ENCODE measurements at places on chromosomes 5 and 9.

DNA sequence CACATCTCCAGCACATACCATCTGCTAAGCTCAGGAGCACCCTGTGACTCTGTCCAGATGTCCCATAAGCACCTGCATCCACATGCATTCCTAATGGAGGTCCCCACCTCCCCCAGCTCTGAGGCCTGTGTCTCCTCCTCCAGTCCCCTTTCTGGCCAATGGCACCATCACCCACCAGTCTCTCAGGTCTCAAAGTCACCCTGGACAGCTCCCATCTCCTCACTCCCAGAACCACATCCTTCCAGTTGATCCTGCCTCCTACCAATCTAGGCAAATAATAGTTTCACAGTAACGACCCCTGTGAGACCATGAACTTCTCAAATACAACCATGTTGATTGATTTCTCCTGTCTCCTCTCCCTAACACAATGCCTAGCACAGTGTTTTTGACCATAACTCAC is 40.1 kb downstream of the GGTA1 start:
- no peak for DNase-seq
- H3K4me3 ChIP-seq: no peak overlapping the region
- H3K27ac ChIP-seq: no peak overlapping the region
- no peaks in the 10 kb centered on the region for H3K36me3 ChIP-seq

GRCh38 chr5:41788941-41789368 is 81.3 kb downstream of the OXCT1 start:
- DNase-seq: no peak
- no peak overlapping the region for H3K4me3 ChIP-seq
- no peaks in the 10 kb centered on the region for H3K27me3 ChIP-seq
- H3K27ac ChIP-seq: no peak overlapping the region
- H3K4me1 ChIP-seq: no peaks in the 10 kb centered on the region

DNA sequence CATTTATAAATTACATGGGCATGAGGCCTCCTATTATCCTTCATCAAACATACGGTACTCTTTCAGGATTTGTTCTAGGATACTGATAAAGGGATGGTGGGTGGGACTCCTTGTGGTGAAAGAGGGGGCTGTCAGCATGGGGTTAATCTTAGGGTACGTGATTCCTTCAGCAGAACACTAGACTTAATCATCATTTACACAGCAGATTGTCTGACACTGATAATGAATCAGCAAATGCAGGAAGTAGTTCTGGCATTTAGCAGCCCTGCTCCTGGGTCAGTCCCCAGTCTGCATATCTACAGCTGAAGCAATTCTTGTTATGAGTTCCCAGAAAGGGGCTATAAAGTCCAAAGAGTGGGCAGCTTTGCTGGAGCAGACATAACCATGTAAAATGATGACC is 384.6 kb downstream of the SPOCK1 start:
- no peak overlapping the region for H3K27ac ChIP-seq
- no peak overlapping the region for H3K4me3 ChIP-seq
- H3K4me1 ChIP-seq: no peaks in the 10 kb centered on the region

DNA sequence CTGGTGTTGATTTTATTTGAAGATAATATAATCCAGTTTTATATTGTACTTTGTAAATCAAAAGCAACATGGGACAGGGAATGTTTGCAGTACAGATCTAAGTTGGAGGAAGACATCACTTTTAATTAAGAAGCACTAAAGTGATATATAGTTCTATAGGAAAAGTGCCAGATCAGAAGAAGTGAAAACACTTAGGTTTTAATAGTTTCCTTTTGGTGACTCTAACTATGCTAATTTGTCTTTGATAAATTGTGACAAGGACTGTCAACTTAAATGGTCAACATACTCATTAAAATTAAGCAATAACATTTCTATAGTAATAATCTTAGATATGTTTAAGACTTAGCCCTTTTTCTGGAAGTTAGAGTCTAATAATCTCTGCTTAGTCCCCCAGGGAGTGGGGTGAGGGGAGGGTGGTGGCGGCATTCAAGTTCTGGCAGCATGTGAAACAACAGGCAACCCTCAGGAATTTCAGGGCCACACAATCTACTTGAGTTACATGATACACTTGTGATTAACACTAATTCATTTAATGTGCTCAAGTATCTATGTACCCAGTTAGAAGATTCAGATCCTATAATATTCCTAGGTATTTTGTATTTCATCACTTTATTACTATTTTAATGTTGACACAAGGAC is 1026.5 kb downstream of the NR2F1-AS1 start:
- no peak overlapping the region for H3K27ac ChIP-seq
- no peaks in the 10 kb centered on the region for H3K36me3 ChIP-seq
- H3K27me3 ChIP-seq: peaks cover 3% of the 10 kb centered on the region
- no peak for DNase-seq
- H3K4me1 ChIP-seq: no peaks in the 10 kb centered on the region

DNA sequence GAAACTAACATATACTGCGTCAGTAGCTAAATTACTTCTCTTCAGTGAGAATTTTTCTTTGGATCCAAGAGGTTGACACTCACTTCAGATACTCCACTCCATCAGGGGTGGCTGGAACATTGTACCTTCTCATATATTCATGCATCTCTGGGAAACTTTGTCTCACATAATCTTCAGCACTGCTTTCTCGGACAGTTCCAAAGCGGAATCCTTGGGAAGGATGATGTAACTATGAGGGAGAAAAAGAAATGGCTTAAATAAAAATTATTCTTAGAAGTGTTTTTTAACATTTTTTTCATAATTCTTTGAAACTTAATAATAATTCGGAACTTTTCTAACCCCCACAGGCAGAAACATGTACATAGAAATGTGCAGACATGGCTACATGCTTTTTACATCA is 33.4 kb upstream of the PPP3R2 start:
- H3K27me3 ChIP-seq: no peaks in the 10 kb centered on the region
- DNase-seq: no peak
- H3K4me1 ChIP-seq: peaks cover 45% of the 10 kb centered on the region
- no peaks in the 10 kb centered on the region for H3K36me3 ChIP-seq
- H3K4me3 ChIP-seq: no peak overlapping the region

DNA sequence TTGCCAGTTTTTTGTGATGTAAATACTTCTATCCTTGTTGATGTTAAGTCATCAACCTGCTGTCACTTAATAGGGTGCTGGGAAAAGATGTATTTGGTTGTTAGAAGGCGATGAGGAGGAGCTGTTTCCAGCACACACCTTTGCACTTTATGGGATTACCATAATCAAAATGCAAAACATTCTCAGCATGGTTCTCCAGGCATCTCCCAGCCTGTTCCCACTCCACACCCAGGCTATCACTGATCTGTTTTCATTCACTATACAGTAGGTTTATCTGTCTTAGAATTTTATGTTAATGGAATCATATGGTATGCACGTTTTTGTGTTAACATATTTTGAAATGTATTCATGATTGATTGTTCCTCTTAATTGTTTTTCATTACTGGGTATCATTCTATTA is 35.9 kb downstream of the PCSK5 start:
- H3K27ac ChIP-seq: no peak overlapping the region
- DNase-seq: no peak
- no peak overlapping the region for H3K4me3 ChIP-seq
- H3K27me3 ChIP-seq: no peaks in the 10 kb centered on the region
- H3K36me3 ChIP-seq: no peaks in the 10 kb centered on the region

GRCh38 chr5:40578501-40579451 is 100.9 kb upstream of the PTGER4 start:
- no peaks in the 10 kb centered on the region for H3K27me3 ChIP-seq
- H3K27ac ChIP-seq: no peak overlapping the region
- peaks cover 7% of the 10 kb centered on the region for H3K4me1 ChIP-seq
- H3K36me3 ChIP-seq: no peaks in the 10 kb centered on the region
- DNase-seq: peak; percentile 57
- no peak overlapping the region for H3K4me3 ChIP-seq

DNA sequence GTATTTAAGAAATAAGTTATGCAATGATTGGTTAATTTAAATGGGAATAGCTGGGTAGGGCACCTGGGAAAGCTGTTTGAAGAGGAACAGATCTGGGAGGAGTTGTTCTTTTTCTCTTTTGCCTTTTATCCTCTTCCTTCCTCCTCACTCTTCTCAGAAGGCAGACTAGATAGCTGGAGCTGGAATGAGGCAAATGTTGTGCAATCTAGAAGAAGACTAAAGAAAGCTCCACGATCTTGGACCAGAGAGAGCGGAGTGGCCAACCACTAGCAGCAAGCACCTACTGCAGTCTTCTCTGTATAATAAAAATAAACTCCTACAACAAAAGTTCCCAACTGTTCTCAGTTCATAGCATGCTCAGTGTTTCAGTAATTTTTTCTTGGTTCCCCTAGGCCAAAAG is 19.3 kb downstream of the GLIS3 start:
- H3K4me3 ChIP-seq: no peak overlapping the region
- no peaks in the 10 kb centered on the region for H3K4me1 ChIP-seq
- no peak overlapping the region for H3K27ac ChIP-seq
- no peak for DNase-seq
- no peaks in the 10 kb centered on the region for H3K36me3 ChIP-seq
- H3K27me3 ChIP-seq: no peaks in the 10 kb centered on the region

DNA sequence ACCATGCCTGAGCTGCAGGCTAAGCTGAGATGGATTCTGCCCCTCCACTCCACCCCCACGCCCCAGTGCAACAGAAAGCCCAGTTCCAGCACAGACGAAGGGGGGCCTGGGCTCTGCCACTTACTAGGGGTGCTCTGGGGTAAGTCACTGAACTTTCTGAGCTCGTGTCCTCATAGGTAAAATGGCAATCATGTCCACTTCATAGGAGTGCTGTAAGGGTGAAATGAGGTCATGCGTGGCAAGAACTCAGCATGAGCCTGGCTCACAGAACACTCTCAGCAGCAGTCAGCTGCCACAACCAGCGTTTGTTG is 8.4 kb upstream of the PSD2 start:
- H3K27ac ChIP-seq: no peak overlapping the region
- no peaks in the 10 kb centered on the region for H3K36me3 ChIP-seq
- H3K4me1 ChIP-seq: peaks cover 12% of the 10 kb centered on the region
- peaks cover 14% of the 10 kb centered on the region for H3K27me3 ChIP-seq

GRCh38 chr5:345404-346195 is 24.1 kb downstream of the AHRR start:
- no peak overlapping the region for H3K4me3 ChIP-seq
- no peaks in the 10 kb centered on the region for H3K36me3 ChIP-seq
- no peak overlapping the region for H3K27ac ChIP-seq
- H3K27me3 ChIP-seq: no peaks in the 10 kb centered on the region
- DNase-seq: no peak
- H3K4me1 ChIP-seq: no peaks in the 10 kb centered on the region

- no peak overlapping the region for H3K4me3 ChIP-seq
- no peaks in the 10 kb centered on the region for H3K27me3 ChIP-seq
- H3K36me3 ChIP-seq: no peaks in the 10 kb centered on the region
- H3K27ac ChIP-seq: no peak overlapping the region
- no peaks in the 10 kb centered on the region for H3K4me1 ChIP-seq
Observed at GRCh38 chr5:122649080-122649479, 125.8 kb upstream of the SNX2 start.
